ENCODE measurements at places on chromosomes 3 and 15. TPM values are rescaled to one million over a fixed set of nuclear protein-coding genes. Genes with fewer than 3 reads are reported as not detected.

GRCh38 chr15:62715946-62716345, 326.6 kb upstream of the TPM1 start:
- DNase-seq: no peak

The FAM107A gene
- 4.9 TPM for polyA plus RNA-seq

The FOXB1 gene
- polyA plus RNA-seq: not detected

The C3orf85 gene
- 19.6 TPM for polyA plus RNA-seq

Data from left renal cortex interstitium (tissue), 4 donors.